ENCODE measurements at places on chromosomes 3 and 15.

GRCh38 chr3:149330609-149331331 lies 2.7 kb downstream of the TM4SF18 start:
- DNase-seq: no peak

GRCh38 chr3:135967867-135968266 lies 2.3 kb downstream of the PPP2R3A start:
- DNase-seq: no peak

DNA sequence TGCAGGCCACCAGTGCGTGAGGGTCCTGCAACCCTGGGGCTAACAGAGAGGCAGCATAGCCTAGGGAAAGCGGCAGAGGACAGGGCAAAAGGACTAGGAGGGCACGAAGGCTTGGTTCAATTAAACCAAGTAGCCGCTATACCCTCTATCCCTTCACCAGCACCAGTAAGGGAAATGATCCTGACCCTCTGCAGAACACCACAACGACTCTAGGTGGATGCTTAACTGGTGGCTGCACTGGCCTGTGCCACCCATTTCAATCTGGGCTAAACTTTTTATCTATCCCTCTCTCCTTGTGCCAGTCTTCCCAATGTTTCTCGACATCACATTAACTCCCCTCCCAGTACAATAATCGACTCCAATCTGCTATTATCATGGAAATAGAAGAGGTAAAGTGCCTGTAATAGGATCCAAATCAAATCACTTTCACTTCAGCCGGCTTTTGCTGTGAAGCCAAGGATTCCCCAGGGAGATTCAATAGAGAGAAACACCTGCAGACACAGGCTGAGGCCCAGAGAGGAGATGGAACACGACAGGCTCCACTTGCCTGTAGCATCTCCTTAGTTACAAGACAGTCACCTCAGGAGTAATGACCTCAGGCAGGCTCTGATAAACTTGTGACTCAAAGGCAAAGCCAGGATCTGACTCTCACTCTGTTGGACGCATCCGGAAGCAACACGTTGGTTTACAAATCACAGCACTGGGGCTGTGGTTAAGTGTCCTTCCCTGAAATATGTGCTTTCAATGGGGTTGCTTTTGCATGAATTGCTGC lies 791.6 kb upstream of the ARRDC4 start:
- no peak for DNase-seq

GRCh38 chr15:85168642-85169173 lies 187.1 kb downstream of the PDE8A start:
- DNase-seq: peak; percentile 49

DNA sequence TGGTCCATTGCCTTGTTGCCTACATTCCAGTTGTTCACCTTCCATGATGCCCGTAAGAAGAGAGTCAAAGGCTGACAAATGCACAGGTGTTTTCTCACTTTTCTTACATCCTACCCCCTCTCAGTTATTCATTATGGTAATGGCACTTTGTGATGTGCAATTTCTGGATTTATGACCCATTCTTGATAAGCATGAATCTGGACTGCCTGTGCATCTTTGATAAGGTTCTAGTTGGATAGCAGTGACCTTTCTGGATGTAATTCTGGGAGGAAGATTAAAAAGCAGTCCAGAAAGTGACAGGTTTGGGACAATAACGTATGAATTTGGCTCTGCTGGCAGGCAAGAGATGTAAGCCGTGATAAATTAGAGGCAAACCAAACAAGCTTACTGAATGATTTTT lies 101.5 kb downstream of the ROBO2 start:
- DNase-seq: no peak

GRCh38 chr15:63440756-63441155 lies 59.1 kb upstream of the CA12 start:
- no peak for DNase-seq

DNA sequence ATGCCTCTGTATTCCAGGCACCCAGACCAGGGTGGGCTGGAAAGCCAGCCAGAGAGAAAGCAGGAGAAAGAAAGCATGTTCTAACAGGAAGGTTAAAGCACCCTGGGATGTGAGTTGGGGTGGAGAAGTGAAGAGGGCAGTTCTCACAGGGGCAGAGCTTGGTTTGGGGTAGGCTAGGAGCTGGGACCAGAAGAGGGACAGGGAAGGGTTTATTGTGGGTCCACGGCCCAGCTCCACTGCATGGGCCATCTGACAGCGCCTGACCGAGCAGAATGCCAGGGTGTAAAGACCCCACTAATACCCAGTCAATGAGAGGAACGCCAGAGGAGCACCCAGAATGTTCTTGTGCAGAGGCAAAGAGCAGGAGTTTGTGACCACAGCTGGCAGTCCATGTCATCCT lies 27.1 kb upstream of the MAGEF1 start:
- no peak for DNase-seq

- no peak for DNase-seq
These were observed 144.2 kb upstream of the ANKRD28 start for GRCh38 chr3:15941958-15942357.

- DNase-seq: no peak
These were observed 42.7 kb downstream of the HDGFL3 start for GRCh38 chr15:83164771-83165404.

DNA sequence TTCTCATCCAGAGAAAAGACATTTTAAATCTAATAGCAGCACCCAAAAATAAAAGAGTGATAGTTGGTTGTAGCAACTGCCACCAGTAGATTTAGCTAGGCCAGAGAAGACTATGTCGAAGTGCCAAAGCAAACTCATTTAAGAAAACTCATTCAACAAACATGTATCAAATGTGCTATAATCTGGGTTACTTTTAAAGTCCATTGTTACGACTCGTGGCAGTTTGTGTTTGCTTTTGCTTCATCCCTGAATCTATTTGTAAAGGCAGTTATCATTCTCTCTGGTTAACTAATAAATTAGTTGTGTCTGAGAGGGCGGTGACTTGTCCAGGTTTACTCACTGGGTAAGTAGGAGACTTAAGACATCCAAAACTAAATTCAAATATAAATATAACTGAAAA lies 159.4 kb downstream of the ZIC4 start:
- DNase-seq: no peak
